Activated naive CD4-positive, alpha-beta T cell treated with Interleukin-2 at 50 U/mL for 16 hours (primary cell): ENCODE measurements at places on chromosomes 12 and 14.

GRCh38 chr12:122062832-122063693 lies 15.5 kb upstream of the MLXIP start:
- DNase-seq: no peak

DNA sequence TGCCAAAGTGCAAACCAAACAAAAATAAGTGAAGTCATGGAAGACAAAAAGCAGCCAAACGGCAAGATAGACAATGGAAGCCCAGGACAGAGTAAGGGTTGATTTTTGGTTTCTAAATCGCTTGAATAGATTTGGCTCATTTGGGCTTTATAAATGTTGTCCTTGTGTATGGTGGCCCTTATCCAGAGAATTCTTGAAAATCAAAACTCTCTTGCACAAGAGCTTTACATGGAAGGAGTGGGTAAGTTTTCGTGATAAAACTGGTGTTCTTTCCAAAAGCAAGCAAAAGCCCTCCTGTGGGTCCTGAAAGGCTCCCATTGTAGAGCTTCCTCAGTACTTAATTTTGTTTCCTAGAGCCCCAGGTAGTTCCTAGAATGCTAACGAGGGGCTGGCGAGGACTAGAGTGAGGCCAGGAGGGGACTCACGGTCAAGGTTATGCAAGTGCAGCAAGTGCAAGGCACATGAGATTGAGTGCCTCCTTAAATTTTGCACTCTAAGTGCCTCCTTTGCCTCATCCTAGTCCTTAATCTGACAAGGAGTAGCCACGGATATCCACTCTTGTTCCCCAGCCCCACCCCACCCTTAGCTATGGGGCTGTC lies 4.1 kb downstream of the SIX6 start:
- DNase-seq: no peak

- DNase-seq: no peak
Observed at GRCh38 chr12:59887178-59887577, 291.3 kb downstream of the SLC16A7 start.

GRCh38 chr14:67241411-67242167 lies at the start of gene PALS1:
Gene PALS1 (plus strand): TSS chr14:67241435. CDS start chr14:67279171, 37,736 bp downstream.
- no peak for DNase-seq
